Amygdala (tissue), 56 donors: ENCODE measurements at places on chromosomes 13 and 19.
A peak's percentile ranks its signal among the peaks of the same experiment; 100 is the strongest.

DNA sequence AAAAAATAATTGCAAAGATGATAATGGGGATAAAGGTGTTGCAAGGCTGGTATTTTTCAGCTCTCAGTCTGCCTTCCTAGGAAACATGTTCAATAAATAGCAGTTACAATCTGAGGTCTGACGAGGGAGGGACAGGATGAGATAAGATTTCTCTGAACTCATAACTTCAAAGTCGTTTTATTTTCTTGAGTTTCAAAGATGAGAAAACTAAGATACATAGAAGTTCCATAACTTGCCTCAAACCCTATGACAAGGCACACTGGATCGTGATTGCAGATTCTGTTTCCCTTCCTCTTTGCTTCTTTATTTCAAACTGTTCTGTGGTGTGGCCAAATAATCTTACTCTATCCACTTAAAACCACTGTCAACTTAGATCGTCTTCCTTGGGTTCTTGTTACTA, 327.2 kb downstream of the GPC5 start:
- DNase-seq, result no peak

DNA sequence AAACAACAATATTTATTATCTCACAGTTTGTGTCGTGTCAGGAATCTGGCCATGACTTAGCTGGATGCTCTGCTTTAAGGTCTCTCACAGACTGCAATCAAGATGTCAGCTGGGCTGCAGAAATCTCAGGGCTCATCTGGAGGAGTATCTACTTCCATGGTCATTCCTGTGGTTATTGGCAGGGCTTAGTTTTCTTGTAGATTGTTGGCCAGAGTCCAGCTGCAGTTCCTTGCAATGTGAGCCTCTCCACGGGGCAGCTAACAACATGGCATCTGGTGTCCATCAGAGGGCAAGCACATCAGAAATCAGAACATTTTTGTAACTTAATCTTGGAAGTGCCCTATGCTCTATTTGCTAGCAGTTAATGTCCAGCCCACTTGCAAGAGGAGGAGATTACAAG, 45.7 kb upstream of the TDRD3 start:
- DNase-seq, result no peak

DNA sequence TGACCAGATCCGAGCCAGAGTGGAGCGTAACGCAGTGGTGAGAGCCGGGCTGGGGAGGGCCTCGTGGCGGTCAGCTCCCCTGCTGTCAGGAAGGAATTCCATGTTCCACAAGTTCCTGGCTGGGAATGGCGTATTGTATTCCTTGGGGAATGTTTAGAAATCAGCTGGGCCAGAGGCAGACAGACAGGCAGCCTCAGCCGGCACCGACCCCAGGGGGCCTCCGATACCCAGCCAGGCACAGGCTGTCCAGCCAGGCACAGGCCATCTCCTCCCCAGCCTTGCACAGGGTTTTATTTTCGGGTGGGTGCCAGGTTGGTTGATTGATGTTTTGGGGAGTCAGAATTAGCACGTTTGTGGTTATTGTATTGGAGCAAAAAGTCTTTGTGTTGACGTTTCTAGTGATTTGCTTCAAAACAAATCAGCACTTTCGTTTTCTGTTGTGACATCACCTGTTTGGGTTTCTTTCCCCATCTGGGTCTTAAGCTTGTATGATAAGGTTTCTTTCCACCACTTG, 126.6 kb upstream of the MCF2L start:
- DNase-seq, result no peak

GRCh38 chr19:2685204-2685704, 17.2 kb downstream of the GNG7 start:
- no peak for DNase-seq

- DNase-seq, result no peak
These were observed 64.1 kb upstream of the POSTN start for GRCh38 chr13:37662624-37663023.

- no peak for DNase-seq
These were observed 27.9 kb upstream of the DLEU7 start for GRCh38 chr13:50871405-50871804.

DNA sequence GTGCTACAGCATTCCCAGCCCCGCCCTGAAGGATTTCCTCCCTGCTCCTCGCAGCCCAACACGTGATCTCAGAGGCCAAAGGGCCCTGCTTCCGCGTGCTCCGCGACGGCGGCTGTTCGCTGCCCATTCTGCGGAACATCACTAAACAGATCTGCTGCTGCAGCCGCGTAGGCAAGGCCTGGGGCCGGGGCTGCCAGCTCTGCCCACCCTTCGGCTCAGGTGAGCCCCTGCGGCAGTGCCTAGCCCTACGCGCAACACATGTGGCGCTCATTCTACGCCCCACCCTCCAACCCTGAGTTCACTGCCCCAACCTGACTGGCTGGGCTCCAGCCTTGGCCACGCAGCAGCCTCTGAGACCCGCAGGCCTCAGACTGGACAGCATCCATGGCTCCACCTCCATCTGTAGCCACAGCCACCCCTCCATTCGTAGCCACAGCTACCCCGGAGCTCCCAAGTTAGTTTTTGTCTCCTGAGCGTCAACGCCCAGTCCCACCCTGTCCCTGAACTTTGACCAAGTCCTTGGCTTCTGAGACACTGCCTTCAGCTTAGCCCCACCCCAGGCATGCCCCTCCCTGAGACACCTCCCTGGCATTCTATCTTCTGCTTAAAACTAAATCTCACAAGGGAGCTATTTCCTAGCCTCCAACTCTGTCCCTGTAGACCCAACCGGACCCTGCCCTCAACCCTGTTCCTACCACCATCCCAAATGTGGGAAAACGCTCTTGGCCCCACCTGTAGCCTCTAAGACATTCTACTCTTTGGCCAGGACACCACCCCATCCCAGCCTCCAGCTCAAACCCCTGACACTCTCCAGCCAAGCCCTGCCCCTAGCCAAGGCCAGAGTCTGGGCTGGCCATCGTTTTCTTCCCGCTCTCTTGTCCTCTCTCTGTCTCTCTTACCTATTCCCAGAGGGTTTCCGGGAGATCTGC, 6.4 kb downstream of the LTBP4 start:
- DNase-seq, result no peak

DNA sequence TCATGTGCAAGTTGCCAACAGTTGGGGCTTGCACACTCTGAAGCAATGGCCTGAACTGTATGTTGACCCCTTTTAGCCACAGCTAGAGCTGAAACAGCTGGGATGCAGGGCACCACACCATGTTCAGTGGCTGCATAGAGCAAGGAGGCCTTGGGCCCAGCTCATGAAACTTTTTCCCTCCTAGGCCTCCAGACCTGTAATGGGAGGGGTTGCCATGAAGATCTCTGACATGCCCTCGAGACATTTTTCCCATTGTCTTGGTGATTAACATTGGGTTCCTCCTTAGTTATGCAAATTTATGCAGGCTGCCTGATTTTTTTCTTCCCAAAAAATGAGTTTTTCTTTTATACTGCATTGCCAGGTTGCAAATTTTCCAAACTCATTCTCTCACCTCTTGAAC, 165.1 kb upstream of the PRR20A start:
- no peak for DNase-seq

DNA sequence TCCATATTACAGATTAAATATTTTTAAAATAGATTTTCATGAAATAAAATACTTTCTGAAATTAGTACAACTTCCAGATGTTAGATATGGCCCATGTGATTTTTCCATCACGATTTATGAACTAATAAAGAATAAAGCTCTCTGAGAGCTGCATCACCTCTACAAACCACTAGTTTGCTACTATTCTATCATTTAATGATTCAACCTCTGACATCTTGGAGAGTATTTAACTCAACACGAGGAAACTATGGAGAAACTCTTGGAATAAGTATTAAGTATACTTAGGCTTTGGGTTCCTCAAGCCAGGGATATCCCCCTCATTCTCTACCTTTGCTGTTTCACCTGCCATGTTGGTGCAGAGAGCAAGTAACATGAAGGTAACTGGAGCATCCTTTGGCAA, 55.7 kb downstream of the DACH1 start:
- no peak for DNase-seq

DNA sequence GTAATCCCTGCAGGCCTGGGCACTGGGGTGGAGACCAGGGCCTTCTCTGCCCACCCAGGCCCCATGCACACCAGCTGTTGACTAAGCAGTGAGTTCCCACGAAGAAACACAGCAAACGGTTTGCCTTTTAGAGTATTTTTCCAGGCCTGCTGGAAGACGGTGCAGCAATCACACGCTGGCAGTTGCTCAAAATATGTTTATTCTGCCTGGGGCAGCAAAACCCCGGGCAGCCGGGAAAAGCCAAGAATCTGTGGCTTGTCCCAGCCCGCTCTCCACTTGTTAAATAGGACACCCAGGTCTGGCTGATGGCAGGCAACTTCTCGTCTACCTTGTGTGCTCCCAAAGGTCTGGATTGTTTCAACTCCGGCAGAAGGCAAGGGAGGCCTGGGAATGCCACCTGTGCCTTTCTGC, 40.8 kb downstream of the GGACT start:
- DNase-seq, result no peak

- DNase-seq, result peak; percentile 77
These were observed 10.5 kb downstream of the PLEKHF1 start for GRCh38 chr19:29675650-29676186.

DNA sequence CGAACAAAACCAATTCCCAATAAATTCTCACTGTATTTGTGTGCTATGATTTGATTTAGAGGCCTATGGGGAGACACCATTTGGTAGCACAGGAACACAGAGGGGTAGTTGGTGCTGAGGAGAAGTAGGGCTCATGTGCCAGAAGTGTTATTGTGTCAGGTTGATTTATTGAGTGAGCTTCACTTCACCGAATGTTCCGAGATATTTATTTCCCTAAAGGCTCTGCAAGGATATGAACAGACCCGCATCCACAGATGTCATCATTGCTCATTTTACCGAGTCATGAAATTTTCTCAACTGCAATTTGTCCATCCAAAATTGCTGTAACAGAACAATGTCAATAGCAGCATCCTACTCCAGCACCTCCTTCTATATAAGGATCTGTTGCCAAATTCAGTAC, 69.5 kb downstream of the DACH1 start:
- no peak for DNase-seq

- DNase-seq, result no peak
These were observed 176.8 kb downstream of the OXGR1 start for GRCh38 chr13:96817336-96817941.

GRCh38 chr13:99418843-99419140, 82.5 kb upstream of the TM9SF2 start:
- DNase-seq, result no peak

GRCh38 chr13:46641274-46642081, 88.5 kb downstream of the LRCH1 start:
- DNase-seq, result no peak

GRCh38 chr13:50390503-50391248, 375.4 kb downstream of the KCNRG start:
- no peak for DNase-seq

DNA sequence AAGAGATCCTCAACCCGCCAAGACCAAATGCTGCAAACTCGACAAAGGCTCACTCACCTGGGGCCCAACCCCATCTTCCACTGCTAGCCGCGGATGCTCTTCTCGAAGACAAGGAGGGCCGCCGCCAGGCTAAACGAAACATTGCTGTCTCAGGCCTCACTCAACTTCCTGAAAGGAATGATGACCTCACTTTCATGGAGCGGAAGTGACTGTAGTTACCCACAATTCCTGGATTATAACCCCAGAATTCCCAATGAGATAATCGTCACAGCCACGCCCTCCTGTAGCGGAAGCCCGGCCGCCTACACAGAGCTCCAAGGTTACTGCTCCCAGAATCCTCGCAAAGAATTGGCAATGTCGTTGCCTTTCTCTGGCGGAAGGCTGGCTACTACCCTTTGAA, 10.5 kb upstream of the ZNF112 start:
- DNase-seq, result no peak

DNA sequence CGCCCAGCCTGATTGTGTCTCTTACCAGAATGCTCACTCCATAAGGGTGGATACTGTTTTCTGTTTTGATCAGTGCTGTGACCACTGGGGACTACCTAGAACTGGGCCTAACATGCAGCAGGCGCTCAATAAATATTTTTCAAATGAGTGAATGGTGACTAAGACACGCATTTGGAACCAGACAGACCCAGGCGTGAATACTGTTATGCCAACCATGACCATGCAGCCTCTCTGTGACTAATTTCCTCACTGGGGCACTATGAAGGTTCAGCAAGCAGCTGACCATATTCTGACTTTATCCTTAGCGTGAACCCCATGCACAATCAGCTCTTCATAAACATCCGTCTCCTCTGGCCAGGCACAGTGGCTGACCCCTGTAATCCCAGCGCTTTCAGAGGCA, 13.0 kb upstream of the SPC24 start:
- no peak for DNase-seq

- DNase-seq, result no peak
These were observed 460.6 kb downstream of the FGF14 start for GRCh38 chr13:101941095-101941783.

GRCh38 chr19:44737238-44738071, 11.1 kb upstream of the BCL3 start:
- DNase-seq, result no peak

DNA sequence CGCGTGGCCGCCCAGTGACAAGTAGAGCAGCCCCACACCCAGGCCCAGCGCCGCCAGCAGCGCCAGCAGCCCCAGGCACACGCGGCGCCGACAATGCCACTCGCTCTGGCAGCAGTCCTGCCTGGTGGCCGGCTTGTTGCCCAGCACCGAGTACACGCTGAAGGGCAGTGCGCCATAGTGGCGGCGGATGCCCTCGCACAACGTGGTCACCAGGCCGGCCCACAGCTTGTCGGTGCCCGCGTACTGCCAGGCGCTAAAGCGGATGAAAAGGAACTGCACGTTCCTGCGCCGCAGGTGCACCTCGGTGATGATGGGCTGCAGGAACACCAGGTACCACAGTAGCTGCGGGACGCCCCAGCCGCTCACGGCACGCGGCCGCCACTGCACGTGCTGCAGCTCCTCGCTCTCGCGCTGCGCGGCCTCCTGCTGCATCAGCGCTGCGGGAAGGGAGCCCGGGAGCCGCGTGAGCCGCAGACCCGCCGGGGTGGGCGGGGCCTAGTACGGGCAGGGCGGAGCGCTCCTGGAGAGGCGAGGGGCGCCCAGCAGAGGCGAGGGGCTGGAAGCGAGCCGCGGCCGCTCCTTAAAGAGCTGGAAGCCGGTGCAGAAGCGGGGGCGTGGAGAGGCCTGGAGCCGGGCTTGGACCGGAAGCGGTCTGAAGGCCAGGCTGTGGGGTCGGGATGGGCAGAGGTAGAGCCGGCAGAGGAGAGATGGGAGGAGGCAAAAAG, 7.3 kb downstream of the NKPD1 start:
- peak; percentile 74 for DNase-seq

DNA sequence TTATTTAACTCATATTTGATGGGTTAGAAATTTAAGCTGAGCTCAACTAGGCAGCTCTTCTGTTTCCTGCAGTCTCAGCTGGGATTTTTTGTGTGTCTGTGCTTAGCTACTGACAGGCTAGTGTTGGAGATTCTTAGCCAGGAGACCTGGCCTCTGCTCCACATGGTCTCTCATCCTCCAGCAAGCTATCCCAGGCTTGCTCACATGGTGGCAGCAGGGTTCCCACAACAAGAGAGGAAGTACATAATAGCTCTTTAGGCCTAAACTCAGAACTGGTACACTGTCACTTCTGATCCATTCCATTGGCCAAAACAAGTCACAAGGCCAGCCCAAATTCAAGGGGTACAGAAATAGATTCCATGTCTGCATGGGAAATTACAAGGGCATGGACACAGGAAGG, 406.2 kb downstream of the SUCLA2 start:
- no peak for DNase-seq

- DNase-seq, result no peak
These were observed 37.7 kb downstream of the ATP11A start for GRCh38 chr13:112727581-112727980.
